ENCODE measurements at places on chromosomes 7 and 10.

DNA sequence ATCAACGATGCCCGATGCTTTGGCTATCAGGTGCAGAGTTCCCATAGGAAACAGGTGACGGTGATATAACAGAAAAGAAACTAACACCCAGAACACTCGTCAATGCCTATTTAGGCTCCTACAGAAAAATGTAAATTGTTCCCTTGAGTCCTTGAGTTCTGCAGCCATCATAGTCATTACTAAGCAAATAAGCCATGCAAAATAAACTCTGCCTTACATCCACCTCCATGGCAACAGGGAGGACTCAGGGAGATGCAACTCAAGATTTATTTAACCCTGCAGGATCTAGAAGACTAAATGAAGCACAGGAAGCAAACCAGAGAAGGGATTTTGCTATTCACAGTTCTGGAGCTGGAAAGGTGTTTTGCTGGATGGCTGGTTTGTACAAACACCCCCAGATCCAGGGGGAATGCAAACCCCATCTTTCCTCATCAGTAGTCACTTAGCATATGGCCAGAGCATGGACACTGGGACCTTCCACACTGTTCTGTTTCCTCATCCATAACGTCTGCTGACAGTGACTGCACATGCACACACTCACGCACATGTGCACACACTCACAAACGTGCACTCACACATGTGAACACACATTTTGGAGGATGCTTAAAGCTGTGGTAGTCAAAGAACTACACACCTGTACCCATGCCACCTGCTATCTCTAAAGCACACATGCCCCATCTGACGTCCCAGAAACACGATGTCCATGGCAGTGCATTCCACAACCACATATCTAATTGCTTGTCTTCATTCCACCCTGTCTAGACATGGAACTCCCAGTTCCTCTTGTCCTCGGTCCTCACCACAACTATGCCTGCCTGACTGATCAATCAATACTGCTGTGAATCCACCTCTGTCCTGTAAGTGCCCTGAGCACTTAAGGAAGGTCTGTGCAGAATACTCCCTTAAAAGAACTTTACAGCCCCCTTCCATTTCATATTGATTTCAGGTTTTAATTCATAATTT lies 178.2 kb downstream of the COBL start:
- DNase-seq: no peak

- DNase-seq: no peak
Observed at GRCh38 chr7:105712877-105713276, 131.6 kb upstream of the EFCAB10 start.

GRCh38 chr7:26584326-26584725 lies 280.1 kb downstream of the SKAP2 start:
- DNase-seq: no peak

GRCh38 chr7:149067869-149068268 lies 22.6 kb downstream of the ZNF786 start:
- no peak for DNase-seq

GRCh38 chr7:156616269-156617202 lies 24.0 kb upstream of the RNF32 start:
- no peak for DNase-seq

- DNase-seq: no peak
Observed at GRCh38 chr7:51060536-51060935, 256.1 kb downstream of the COBL start.

- DNase-seq: peak; percentile 50
Observed at GRCh38 chr7:99141841-99142726, 1.8 kb downstream of the SMURF1 start.

GRCh38 chr10:27258492-27258837 lies 17.9 kb upstream of the ACBD5 start:
- no peak for DNase-seq

All from activated T-helper 1 cell treated with Interleukin-2 at 50 U/mL for 16 hours (primary cell).